ENCODE measurements at places on chromosomes 2 and 18.

- no peak for DNase-seq
Observed at GRCh38 chr2:128474962-128475361, 156.3 kb upstream of the HS6ST1 start.

DNA sequence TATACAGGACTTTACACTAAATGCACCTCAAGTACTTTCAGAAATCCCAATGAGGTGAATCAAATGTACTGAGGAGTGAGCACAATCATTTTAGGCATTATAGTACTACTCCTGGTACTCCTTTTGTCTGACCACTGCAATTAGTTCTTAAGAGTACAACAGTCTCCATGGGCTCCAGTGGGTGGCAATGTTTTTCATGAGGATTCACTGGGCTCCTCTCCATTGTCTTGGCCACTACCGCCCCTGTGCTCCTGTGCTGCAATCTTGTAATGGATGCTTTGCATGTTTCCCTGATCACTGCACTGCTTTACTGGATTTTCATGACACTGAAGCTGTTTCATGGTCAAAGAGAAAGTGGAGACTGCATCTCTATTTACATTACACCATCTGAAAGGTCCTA, 268.5 kb upstream of the ZSWIM2 start:
- no peak for DNase-seq

- no peak for DNase-seq
Observed at GRCh38 chr18:49566217-49566770, 4.4 kb downstream of the LIPG start.

GRCh38 chr2:3692375-3692774, 11.0 kb upstream of the DCDC2C start:
- DNase-seq = no peak

- no peak for DNase-seq
Observed at GRCh38 chr18:50286391-50287027, 983 bp downstream of the CXXC1 start.

DNA sequence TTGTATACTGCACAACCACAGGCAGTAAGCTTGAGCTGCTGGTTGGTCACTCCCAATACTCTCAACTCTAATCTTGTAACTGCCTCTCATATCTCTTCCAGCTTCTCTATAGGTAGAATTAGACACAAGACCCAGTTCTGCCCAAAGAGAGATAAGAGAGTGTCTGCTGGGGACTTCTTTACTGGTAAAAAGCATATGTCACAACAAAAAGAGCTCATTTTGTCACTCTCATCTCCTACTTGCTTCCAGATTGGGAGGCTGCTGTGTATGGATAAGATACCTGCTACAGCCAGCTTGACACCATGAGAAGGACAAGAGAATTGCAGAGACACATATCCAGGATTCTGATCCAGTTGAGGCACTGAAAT, 165.2 kb downstream of the PTH2R start:
- no peak for DNase-seq

DNA sequence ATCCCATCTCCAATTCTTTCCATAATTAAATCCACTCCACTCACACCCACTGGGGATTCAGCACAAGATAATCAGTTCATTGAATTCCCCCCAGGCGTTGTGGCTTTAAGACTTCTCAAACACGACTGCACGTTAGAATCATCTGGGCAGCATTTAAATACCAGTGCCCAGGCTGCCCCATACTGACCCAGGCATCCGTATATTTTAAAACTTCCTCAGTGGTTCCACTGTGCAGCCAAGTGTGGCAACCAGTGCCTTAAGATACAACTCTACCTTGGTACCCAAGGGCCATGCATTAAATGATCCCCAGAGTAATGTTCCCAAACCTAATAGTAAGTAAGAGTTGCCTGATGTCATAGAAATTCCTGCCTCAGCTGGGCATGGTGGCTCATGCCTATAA, 54.3 kb upstream of the BZW1 start:
- no peak for DNase-seq

Data from activated naive CD4-positive, alpha-beta T cell treated with anti-CD3 and anti-CD28 coated beads, Interleukin-2, amount 50 U/mL, for 16 hours (primary cell).